ENCODE measurements at places on chromosomes 4 and X.

DNA sequence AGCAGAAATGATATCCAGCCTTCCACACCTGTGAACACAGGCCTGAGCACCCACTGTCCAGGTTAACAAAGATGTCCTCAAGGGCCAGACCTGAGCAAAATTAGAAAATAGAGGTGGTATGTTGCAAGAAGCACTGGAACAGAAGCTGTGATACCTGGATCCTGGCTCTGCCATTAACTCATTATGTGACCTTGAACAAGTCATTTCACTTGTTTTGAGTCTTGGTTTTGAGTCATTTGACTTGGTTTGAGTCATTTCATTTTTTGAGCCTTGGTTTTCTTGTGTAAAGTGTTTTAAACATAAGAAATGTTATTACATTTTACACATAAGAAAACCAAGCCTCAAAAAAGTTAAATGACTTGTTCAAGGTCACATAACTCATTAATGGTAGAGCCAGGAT lies 2.9 kb upstream of the NWD2 start:
- DNase-seq: no peak

GRCh38 chr4:33060674-33061542 lies 2340.7 kb downstream of the PCDH7 start:
- no peak for DNase-seq

DNA sequence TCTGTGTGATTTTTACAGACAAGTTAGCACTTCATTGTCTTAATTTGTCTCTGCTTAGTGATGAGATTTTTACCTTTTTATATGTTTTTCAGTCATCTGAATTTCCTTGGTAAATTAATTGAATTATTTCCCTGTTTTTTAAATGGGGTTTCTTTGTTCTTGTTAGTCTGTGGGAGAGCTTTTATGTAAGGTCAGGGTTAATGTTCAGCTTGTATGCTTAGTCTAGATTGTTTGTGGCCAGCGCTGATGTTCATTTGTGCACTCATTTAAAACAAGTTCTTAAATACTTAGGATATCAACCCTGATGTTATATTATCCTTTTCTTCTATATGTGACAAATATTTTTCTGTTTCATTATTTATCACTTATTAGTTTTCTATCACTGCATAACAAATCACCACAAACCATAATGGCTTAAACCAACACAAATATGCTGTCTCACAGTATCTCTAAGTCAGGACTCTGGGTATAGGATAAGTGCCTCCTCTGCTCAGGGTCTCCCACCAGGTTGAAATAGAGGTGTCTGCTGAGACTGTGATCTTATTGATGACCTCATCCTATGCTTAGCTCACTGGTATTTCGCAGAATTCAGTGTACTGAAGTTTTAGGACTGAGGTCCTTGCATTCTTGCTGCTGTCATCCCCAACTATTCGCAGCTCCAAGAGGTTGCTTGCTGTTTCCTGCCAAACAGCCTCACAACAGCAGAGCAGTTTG lies 53.2 kb downstream of the ATP10D start:
- no peak for DNase-seq

DNA sequence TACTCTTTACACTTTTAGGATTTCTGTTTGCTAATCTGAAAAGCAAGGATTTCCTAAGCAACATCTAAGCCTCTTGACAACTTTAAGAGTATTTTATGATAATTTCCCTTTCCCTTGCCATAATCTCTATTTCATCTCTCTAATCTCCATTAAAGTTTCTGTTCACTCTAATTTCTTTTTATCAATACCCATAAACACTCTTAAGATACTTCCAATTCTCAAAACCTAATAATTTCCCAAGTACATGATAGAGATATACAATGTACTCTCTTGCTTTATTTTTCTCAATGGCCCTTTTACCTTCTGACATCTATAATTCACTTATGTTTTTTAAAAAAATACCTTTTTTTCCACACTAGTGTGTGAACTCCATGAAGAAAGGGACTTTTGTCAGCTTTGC lies 26.8 kb downstream of the DAPP1 start:
- DNase-seq: no peak

GRCh38 chr4:104163820-104164219 lies 330.9 kb downstream of the CXXC4 start:
- DNase-seq: no peak

- no peak for DNase-seq
Measured at GRCh38 chr4:22093126-22093525, 144.6 kb upstream of the KCNIP4 start.

- no peak for DNase-seq
Measured at GRCh38 chr4:140807491-140808252, 51.5 kb upstream of the TBC1D9 start.

DNA sequence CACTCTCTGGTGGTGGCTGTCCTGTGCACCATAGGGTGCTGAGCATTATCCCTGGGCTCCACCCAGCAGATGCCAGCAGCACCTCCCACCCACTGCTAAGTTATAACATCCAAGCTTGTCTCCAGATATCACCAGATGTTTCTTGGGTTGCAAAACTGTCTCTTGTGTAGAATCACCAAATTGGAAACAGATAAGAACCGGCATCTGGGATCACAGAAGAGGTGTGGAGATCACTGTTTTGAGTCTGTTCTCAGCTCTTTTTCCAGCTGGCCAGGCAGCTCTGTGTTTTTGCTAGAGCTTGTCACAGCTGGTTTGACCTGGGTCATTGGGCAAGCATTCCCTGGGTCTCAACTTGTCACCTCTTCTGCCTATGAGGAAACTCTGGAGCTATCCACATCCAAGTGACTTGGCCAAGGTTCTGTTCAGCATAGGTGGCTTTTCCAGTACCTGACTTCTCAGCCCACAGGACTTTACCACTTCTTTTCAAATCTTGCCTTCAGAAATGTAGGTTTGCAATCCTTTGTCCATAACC lies 15.3 kb upstream of the PUDP start:
- no peak for DNase-seq

DNA sequence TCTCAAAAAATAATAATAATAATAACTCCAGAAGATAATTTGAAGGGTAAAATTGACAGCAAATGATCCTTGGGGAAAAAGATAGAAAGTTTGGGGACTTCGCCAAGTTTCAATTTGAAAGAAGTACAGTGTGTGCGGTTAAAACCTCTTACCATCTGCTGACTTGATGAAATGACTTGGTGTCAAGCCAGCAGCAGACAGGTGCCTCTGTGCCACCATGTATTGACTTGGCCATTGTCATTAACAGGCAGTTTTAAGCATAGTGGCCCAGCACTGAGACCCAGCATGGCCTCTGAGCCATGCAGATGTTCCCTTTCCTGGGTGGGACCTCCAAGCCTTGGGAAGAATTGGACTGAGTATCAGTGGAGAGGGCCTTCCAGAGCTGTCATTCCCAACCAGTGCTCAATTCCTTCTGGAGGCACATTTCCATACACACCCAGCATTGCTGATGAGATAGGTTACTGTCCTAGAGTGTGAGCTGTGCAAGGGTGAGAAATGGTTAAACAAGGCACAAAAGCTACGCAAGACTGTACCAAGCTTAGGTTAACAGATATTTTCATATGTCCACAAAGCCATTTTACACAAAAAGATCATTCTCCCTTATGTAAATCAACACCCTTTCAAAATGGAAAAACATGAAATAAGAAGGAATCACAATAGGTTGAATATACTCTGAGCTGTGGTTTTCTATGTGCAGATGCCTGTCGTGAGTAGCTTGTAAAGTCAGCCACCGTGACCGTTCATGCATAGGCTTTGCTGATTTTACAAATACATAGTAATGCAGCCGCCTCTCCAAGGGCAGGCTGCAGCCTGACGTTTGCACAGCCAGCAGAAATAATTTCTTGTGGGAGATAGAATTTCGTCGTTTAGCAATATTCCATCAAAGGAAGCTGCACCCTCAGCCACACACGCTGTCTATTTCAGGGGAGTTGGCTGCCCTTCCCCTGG lies 59.4 kb upstream of the FBXW7 start:
- DNase-seq: no peak

GRCh38 chr4:25654971-25655963 lies at the start of gene SLC34A2:
Gene SLC34A2, plus strand, starts transcription at chr4:25655851. Its CDS starts 6,650 bp downstream, at chr4:25662501.
- no peak for DNase-seq

GRCh38 chr4:87056881-87057280 lies 122.1 kb downstream of the AFF1 start:
- DNase-seq: no peak

DNA sequence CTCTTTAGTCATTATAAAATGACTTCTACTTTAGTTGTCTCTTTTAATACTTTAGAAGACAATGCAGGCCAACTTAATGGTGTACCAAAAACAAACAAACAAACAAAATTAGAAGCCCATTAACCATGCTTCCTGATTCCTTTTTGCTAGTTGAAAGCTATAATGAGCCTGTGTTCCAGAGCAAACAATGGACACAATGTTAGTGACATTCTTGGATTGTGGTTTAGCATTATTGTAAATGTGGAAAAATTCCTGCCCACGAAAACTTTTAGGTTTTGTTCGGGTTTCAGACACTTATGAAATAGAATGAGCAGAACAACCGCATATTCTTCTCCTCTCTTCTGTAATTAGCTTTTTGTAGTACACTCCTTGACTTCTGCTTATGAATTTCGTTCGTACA lies 1682.7 kb upstream of the PCDH7 start:
- no peak for DNase-seq

GRCh38 chrX:79117078-79117477 lies 27.4 kb upstream of the GPR174 start:
- DNase-seq: no peak

DNA sequence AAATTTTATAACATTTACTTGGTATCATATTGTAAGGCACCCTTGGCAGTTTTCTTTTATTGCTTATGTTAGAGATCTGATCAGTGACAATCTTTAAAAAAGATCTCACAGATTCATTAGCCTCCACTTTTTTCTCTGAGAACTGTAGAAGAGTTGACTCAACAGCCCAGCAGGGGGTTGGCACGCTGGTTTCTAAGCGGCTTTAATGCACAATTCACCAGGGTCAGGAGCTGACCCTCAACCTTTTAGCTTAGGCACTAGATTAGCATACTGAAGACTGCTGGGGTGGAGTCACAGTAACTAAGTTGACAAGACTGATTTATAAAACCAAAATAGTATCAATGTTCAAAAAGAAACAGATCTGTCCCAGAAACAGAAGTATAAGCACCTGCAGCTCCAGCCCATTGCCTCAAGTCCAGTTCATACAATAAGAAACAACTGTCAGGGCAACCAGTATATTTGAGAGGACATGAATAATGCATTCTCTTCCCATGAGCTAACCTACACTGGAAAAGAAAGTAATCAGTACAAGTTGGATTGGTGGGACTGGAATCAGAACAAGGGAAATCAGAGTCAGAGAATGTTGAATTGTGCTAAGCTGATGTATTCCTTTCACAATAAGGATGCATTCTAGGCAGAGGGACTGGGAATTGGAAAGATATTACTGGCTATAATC lies 77.6 kb downstream of the PDE5A start:
- no peak for DNase-seq

Data from activated T-helper 9 cell treated with anti-CD3 and anti-CD28 coated beads, Interleukin-2, amount 50 U/mL, for 16 hours (primary cell).